ENCODE measurements at places on chromosomes 1 and 21.

- no peak for DNase-seq
Measured at GRCh38 chr1:227926216-227926791, 21.4 kb downstream of the WNT9A start.

- DNase-seq = no peak
Measured at GRCh38 chr1:190906206-190906725, 428.6 kb upstream of the BRINP3 start.

DNA sequence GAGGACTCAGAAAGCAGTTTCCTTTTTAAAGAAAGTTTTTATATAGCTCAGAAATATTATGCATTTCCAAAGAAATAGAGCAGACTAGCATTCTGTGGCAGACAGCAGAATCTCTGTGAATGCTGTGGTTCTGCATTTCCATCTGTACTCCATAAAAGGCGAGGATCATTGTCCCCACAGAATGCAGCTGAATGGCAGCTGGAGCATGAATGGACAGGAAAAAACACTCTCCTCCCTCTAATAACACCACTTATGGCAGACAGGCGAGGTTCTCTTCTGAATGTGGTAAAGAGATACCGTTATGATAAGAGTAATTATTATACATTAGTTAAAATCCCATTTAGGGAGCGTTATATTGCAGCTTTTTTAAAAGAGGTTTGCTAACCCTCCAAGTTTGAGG, 81.4 kb upstream of the WLS start:
- no peak for DNase-seq

DNA sequence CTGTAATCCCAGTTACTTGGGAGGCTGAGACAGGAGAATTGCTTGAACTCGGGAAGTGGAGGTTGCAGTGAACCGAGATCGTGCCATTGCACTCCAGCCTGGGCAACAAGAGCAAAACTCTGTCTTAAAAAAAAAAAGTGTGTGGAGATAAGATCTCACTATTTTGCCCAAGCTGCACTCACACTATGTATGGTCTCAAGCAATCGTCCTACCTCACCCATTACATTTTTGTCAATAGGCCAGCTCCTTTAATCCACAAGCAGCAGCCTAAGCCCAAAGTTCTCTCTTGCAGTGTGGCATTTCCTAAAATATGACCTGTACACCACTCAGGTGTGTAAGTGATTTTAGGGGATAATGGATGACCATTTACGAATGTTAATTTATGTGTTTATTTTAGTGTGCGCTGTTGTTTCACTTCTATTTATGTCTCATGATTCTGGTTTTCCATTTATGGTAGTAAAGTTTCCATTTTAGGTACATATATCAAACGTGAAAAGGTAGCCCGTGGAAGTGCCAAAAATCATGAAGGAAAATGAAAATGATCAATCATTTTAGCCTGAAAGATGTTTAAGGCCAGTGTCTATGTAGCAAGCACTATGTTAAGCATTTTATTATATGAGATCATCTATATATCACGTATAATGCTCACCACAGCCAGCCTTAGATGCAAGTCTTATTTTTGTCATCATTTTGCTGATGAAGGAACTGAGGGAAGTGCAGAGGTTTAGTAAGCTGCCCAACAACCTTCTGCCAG, 5.6 kb downstream of the LCK start:
- no peak for DNase-seq

GRCh38 chr1:212916481-212917133, 33.7 kb upstream of the VASH2 start:
- DNase-seq = peak; percentile 32

DNA sequence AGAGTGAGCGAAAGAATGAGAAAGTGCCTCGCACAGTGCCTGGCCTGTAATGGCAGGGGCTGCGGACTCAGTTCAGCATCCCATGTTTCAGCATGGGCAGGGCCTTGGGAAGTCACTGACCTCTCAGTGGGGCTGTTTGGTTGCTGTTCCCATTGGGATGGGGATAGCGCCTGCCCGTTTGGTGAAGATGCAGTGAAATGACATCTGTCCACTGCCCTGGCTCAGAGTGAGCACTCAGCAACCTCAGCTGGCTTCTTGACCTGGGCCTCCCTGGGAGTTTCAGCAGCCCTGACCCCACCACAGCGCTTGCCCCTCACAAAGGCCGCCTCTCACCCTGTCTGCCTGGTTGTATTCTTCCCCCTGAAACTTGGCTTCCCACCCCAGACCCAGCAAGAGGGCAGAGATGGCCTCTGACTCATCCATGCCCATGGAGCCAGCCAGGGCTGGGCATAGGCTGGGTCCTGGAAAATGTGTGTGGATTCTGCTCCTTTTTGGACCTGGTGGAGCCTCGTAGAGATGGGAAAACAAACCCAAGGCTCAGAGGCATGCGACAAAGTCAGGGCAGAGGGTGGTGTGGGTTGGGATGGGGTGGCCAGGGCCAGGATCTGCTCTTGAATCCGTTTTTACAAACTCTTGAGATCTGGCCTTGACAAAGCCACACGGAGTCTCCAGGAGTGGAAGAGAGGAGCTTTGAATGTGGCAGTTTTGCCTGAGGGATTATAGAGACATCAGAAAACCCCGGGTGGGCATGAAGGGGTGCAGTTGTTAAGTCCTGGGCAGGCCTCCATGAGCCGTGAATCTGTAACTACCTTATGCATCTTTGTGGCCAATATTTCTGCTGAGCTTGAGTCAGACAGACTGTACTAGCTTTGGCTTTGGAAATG, 1.2 kb downstream of the XKR8 start:
- DNase-seq = no peak

DNA sequence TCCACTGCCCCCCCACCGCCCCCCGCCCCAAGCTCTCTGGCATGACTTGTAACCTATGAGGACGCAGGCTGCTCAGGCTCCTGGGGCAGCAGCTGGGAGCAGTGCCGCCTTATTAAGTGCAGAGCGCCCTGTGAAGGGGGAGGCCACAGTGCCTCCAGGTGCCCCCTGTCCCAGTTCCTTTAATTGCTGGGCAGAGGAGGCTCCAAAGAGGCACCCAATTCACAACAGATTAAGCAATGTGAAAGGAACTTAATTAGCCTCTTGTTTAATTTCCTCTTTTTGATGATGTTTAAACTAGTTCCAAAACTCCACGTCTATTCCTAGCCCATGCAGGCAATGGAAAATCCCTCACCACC, 3.0 kb downstream of the RXFP4 start:
- no peak for DNase-seq
